ENCODE measurements at places on chromosomes 11 and 22. TPM values are rescaled to one million over a fixed set of nuclear protein-coding genes. Genes with fewer than 3 reads are reported as not detected.

PTPRCAP gene
- 347 TPM for total RNA-seq

GRIK4 gene
- 0.05 TPM for total RNA-seq

CFAP300 gene
- total RNA-seq: not detected

TREH gene
- not detected for total RNA-seq

OLFML1 gene
- total RNA-seq: not detected

DEUP1 gene
- total RNA-seq: not detected

PIWIL4 gene
- total RNA-seq: 0.62 TPM

MYO7A gene
- total RNA-seq: 5.4 TPM

GRCh38 chr11:83694191-83694910, 408.2 kb upstream of the CCDC90B start:
- H3K4me1 ChIP-seq: no peaks in the 10 kb centered on the region
- no peaks in the 10 kb centered on the region for H3K27me3 ChIP-seq
- DNase-seq: no peak
- H3K4me3 ChIP-seq: no peak overlapping the region

- H3K36me3 ChIP-seq: no peaks in the 10 kb centered on the region
- H3K4me1 ChIP-seq: no peaks in the 10 kb centered on the region
- peaks cover 7% of the 10 kb centered on the region for H3K27me3 ChIP-seq
- no peak overlapping the region for H3K4me3 ChIP-seq
- no peak for DNase-seq
Observed at GRCh38 chr11:120739780-120740179, 228.2 kb downstream of the GRIK4 start.

- DNase-seq: no peak
- no peaks in the 10 kb centered on the region for H3K27me3 ChIP-seq
- H3K27ac ChIP-seq: peak overlapping the region; percentile 83
- H3K4me1 ChIP-seq: peaks cover 43% of the 10 kb centered on the region
Observed at GRCh38 chr11:10478574-10479550, 23.8 kb downstream of the AMPD3 start.

GRCh38 chr11:78727816-78728215, 153.2 kb upstream of the NARS2 start:
- H3K27me3 ChIP-seq: peaks cover 2% of the 10 kb centered on the region
- H3K36me3 ChIP-seq: no peaks in the 10 kb centered on the region
- no peak for DNase-seq

- H3K27ac ChIP-seq: no peak overlapping the region
- H3K4me1 ChIP-seq: peaks cover 23% of the 10 kb centered on the region
- H3K27me3 ChIP-seq: no peaks in the 10 kb centered on the region
Observed at GRCh38 chr11:72759468-72759985, 7.3 kb upstream of the ARAP1 start.

DNA sequence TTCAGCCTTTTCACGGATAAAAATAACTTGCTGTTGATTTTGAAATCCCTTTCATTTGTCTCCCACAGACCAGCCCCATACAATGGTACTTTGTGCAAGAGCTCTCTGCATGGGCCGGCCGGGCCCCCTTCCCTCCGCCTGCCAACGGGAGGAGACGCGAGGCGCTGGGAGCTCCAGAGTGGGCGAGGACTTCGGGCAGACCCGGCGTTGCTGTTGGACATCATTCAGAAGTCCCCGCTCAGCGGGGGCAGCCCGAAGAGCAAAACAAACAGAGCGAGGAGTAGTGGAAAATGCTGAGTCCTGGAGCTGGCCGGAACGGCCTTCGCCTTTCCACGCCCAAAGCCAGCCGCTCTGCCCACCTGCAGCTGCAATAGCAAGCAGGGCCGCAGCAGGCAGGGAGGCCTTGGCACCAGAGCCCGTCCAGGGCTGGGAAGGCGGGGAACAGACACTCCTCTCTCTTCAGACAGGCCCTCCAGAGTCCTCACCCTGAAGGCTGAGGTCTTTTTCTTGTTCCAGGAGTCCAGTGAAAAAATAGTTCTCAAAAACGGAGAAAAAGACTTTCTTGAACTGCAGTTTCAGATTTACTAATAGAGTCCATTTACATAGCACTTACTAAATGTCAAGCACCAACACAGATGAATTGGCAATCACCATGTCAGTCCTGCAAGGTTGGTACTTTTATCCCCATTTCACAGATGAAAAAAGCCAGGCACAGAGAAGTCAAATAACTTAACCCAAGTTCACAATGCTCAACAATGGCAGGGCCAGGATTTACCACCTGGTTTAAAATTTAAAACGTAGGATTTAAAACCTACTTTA, 135.5 kb downstream of the ETS1 start:
- peaks cover 50% of the 10 kb centered on the region for H3K4me1 ChIP-seq
- peaks cover 23% of the 10 kb centered on the region for H3K36me3 ChIP-seq
- H3K4me3 ChIP-seq: peak overlapping the region; percentile 46
- no peak for DNase-seq
- no peaks in the 10 kb centered on the region for H3K27me3 ChIP-seq
- peak overlapping the region; percentile 63 for H3K27ac ChIP-seq

- no peak overlapping the region for H3K27ac ChIP-seq
- H3K27me3 ChIP-seq: peaks cover 24% of the 10 kb centered on the region
- no peaks in the 10 kb centered on the region for H3K36me3 ChIP-seq
- H3K4me3 ChIP-seq: no peak overlapping the region
Observed at GRCh38 chr11:72598466-72598865, 75.8 kb downstream of the PDE2A start.

- peaks cover 60% of the 10 kb centered on the region for H3K36me3 ChIP-seq
- peak overlapping the region; percentile 87 for H3K27ac ChIP-seq
- no peak overlapping the region for H3K4me3 ChIP-seq
- DNase-seq: no peak
- peaks cover 13% of the 10 kb centered on the region for H3K4me1 ChIP-seq
- no peaks in the 10 kb centered on the region for H3K27me3 ChIP-seq
Observed at GRCh38 chr11:108160970-108161566, 39.7 kb downstream of the ACAT1 start.

GRCh38 chr11:35313066-35313759, 106.1 kb downstream of the SLC1A2 start:
- no peaks in the 10 kb centered on the region for H3K36me3 ChIP-seq
- DNase-seq: no peak
- peak overlapping the region; percentile 72 for H3K27ac ChIP-seq
- H3K27me3 ChIP-seq: no peaks in the 10 kb centered on the region
- peak overlapping the region; percentile 38 for H3K4me3 ChIP-seq
- peaks cover 64% of the 10 kb centered on the region for H3K4me1 ChIP-seq

DNA sequence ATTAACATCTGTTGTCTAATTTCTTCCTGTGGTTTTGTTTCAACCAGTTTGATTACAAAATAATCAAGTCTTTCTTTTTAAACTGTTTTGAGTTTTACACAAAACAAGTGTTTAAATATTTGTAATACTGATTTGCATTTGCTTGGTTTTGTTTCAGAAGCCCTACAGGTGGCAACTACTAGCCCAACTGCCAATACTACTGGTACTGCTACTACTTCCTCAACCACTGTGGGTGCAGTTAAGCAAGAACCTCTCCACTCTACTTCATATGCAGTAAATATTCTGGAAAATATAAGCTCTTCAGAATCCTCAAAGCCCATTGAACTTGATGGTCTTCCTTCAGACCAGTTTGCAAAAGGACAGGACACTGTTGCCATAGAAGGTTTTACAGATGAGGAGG, 61.1 kb downstream of the QSER1 start:
- no peak for DNase-seq
- H3K27ac ChIP-seq: no peak overlapping the region
- H3K36me3 ChIP-seq: peaks cover 23% of the 10 kb centered on the region
- H3K4me3 ChIP-seq: no peak overlapping the region
- no peaks in the 10 kb centered on the region for H3K4me1 ChIP-seq
- no peaks in the 10 kb centered on the region for H3K27me3 ChIP-seq

DNA sequence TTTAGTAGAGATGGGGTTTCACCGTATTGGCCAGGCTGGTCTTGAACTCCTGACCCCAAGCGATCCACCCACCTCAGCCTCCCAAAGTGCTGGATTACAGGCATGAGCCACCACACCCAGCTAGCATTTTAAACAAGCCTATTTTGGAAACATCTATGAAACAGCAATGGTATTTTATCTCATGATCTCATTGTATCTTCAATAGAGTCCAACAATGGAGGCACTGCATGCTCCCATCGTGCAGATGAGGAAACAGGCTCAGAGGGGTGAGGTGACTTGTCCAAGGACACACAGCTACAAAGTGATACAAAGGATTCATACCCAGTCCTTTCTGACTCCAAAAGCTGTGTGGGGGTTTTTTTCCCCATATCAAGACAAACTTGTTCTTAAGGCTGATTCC, 39.0 kb upstream of the RTL6 start:
- no peaks in the 10 kb centered on the region for H3K4me1 ChIP-seq
- peaks cover 20% of the 10 kb centered on the region for H3K27me3 ChIP-seq
- no peak overlapping the region for H3K4me3 ChIP-seq
- no peaks in the 10 kb centered on the region for H3K36me3 ChIP-seq
- no peak for DNase-seq

GRCh38 chr11:71996946-71997345, 1.8 kb upstream of the IL18BP start:
- H3K27ac ChIP-seq: no peak overlapping the region
- no peak overlapping the region for H3K4me3 ChIP-seq
- peaks cover 65% of the 10 kb centered on the region for H3K4me1 ChIP-seq
- peaks cover 24% of the 10 kb centered on the region for H3K36me3 ChIP-seq
- H3K27me3 ChIP-seq: no peaks in the 10 kb centered on the region
- DNase-seq: no peak

GRCh38 chr22:38080474-38080849, 3.5 kb downstream of the SLC16A8 start:
- peaks cover 2% of the 10 kb centered on the region for H3K36me3 ChIP-seq
- H3K27ac ChIP-seq: no peak overlapping the region
- no peak for DNase-seq
- H3K4me3 ChIP-seq: no peak overlapping the region

- H3K4me1 ChIP-seq: no peaks in the 10 kb centered on the region
- DNase-seq: peak; percentile 7
- no peak overlapping the region for H3K27ac ChIP-seq
- H3K27me3 ChIP-seq: peaks cover 5% of the 10 kb centered on the region
Observed at GRCh38 chr11:8251616-8252295, 11.9 kb downstream of the LMO1 start.

DNA sequence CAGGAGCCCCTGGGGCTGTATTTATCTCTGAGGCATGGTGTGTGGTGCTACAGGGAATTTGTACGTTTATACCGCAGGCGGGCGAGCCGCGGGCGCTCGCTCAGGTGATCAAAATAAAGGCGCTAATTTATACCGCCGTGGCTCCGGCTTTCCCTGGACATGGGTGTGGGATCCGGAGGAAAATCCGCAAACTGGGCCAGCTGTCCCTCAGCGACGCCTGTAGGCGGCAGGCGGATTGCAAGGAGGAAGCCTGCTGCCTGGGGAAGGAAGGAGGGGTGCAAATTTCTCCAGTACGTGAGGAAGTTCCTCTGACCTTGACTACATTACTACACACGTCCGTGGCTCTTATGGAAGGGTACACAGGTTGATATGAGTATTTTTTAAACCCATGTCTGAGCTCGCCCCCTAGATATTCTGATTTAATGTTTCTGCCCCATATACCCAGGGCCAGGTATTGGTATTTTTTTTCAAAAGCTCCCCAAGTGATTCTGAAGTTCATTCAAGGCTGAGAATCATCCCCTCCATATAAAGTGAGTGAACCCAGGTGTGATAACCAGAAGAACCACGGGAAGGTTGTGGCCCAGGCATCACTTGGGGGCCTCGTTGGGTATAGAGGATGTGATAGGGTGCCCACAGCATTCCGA, 2.8 kb downstream of the MYOD1 start:
- peaks cover 33% of the 10 kb centered on the region for H3K27me3 ChIP-seq
- no peaks in the 10 kb centered on the region for H3K4me1 ChIP-seq
- no peaks in the 10 kb centered on the region for H3K36me3 ChIP-seq
- DNase-seq: no peak

DNA sequence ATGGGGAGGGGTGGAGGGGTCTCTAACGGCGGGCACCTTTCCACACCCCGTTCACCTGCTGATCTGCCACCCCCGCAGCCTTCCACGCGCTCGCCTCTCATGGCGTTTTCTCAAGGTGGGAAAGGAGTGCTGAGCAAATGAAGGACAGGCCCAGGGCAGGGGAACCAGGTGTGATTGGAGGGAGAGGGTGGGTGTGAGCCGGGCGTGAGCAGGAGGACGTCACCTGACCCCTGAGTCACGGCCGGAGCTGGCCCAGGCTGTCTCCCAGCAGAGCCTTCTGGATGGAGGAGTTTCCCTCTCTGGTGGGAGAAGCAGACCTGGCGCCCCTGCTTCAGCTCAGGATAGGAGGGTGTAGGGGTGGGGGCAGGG, 14.0 kb upstream of the ARHGAP8 start:
- H3K4me1 ChIP-seq: peaks cover 3% of the 10 kb centered on the region
- no peaks in the 10 kb centered on the region for H3K36me3 ChIP-seq
- H3K27ac ChIP-seq: no peak overlapping the region

GRCh38 chr11:24163146-24163545, 333.7 kb upstream of the LUZP2 start:
- no peaks in the 10 kb centered on the region for H3K36me3 ChIP-seq
- H3K4me3 ChIP-seq: no peak overlapping the region
- no peaks in the 10 kb centered on the region for H3K4me1 ChIP-seq
- no peak overlapping the region for H3K27ac ChIP-seq
- H3K27me3 ChIP-seq: no peaks in the 10 kb centered on the region

DNA sequence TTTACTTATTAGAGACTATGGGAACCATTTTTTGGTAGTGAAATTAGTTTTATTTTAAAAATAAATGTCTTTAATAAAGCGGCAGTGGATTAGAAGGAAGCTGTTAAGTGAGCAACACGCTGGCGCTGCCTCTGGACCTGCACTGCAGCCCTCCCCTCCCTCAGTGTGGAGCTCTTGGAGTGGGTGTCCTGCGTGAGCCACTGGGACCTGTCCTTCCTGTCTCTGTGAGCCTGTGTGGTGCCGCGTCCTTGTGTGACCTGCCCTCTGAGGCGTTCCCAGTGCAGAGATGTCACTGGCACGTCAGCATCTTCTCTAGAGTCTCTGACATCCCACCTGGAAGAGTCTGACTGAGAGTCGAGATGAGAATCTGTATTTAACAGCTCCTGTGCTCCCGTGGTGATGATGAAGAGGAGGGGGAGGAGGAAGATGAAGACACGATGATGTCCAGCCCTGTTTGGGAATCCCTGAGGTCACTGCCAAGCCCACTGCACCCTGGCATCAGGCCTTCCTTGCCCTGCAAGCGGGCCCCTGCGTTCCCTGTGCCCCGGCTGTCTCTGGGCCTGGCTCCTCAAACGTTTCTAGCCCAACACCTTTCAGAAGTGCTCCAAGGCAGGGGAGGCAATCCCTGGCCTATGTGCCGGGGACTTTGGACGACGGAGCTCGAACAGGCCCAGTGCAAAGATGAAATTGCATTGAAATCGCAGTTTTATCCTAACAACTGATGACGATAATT, 271.8 kb downstream of the TBC1D22A start:
- H3K27ac ChIP-seq: no peak overlapping the region
- no peaks in the 10 kb centered on the region for H3K27me3 ChIP-seq
- no peaks in the 10 kb centered on the region for H3K4me1 ChIP-seq
- H3K4me3 ChIP-seq: no peak overlapping the region
